Breast epithelium (tissue), 4 donors: ENCODE measurements at places on chromosomes 2 and 18. TPM values are rescaled to one million over a fixed set of nuclear protein-coding genes. Genes with fewer than 3 reads are reported as not detected.
A peak's percentile ranks its signal among the peaks of the same experiment; 100 is the strongest.

Gene FRZB
- total RNA-seq: 12.0 TPM

- no peak for DNase-seq
- peak overlapping the region; percentile 76 for H3K27ac ChIP-seq
- H3K36me3 ChIP-seq: no peaks in the 10 kb centered on the region
- H3K4me1 ChIP-seq: no peaks in the 10 kb centered on the region
Measured at GRCh38 chr18:11995445-11996189, 14.3 kb downstream of the IMPA2 start.

GRCh38 chr2:43199492-43200488 is 26.6 kb downstream of the ZFP36L2 start:
- H3K36me3 ChIP-seq: no peaks in the 10 kb centered on the region
- no peak for DNase-seq
- H3K4me3 ChIP-seq: no peak overlapping the region

Gene CGREF1
- total RNA-seq: 3.4 TPM

GRCh38 chr2:239393388-239393940 is 7.4 kb downstream of the HDAC4 start:
- no peak overlapping the region for H3K4me3 ChIP-seq
- no peak for DNase-seq
- no peaks in the 10 kb centered on the region for H3K36me3 ChIP-seq
- H3K27ac ChIP-seq: no peak overlapping the region
- no peaks in the 10 kb centered on the region for H3K27me3 ChIP-seq

Gene NDC80
- 0.98 TPM for total RNA-seq

DNA sequence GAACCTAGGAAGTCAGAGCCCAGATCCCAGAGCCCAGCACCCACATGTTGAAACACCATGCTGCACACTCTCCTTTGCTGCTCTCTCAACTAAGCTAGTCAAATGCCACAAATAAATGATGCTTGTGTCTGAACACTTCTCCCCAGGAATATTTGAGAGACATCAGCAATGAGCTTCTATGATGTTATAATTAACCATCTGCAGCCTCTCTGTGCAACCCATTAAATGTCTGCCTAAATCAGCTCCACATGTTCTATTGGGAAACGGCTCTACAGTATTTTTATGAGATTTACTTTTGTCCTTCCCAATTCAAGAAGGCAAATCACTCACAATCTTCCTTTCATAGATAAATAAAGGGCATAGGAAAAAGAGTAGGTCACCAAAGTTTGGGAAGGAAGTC is 266.8 kb upstream of the PARD3B start:
- no peaks in the 10 kb centered on the region for H3K27me3 ChIP-seq
- H3K36me3 ChIP-seq: no peaks in the 10 kb centered on the region
- no peak overlapping the region for H3K27ac ChIP-seq
- no peak overlapping the region for H3K4me3 ChIP-seq

Gene CCBE1
- total RNA-seq: 3.5 TPM
